ENCODE measurements at places on chromosomes 2 and 18.
A peak's percentile ranks its signal among the peaks of the same experiment; 100 is the strongest.

GRCh38 chr2:159998961-159999360 is 63.5 kb downstream of the PLA2R1 start:
- no peak for DNase-seq

DNA sequence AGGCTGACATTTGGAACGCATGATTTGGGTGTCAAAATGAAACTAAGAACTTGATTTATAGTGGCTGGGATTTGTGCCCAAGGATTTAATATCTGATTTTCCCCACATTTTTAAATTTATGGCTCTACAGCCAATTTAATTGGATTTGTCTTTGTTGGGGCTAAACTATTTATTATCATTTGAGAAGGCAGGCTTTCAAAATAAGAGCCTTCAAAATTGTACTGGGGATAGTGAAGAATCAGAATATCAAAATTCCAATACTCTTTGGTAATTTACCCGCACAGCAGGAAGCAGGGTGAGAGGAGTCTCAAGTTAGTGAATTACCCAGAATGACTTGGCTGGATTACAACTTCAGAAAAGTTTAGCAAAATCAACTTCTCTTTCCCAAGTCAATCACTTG is 278.1 kb downstream of the LRATD1 start:
- no peak for DNase-seq

GRCh38 chr2:161999321-161999720 is 74.7 kb downstream of the DPP4 start:
- no peak for DNase-seq

- no peak for DNase-seq
Observed at GRCh38 chr2:126482582-126483464, 173.1 kb upstream of the GYPC start.

DNA sequence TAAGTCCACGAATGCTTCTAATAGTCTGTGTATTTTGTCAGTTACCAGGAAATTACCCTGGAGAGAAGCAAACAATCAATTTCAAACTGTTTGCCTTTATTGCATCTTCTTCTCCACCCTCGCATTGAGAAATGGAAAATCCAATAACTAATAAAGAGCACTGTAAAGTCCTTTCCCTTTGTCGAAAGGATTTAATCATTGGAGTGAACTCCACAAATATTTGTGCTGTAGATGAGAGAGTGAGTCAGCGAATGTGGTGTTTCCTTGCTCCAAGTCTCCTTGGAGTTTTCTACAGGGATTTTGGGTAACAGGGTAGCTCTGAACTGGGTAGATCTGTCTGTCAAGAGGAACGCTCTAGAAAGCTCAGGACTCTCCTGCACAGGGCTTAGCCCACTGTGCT is 240.2 kb downstream of the KCNS3 start:
- no peak for DNase-seq

DNA sequence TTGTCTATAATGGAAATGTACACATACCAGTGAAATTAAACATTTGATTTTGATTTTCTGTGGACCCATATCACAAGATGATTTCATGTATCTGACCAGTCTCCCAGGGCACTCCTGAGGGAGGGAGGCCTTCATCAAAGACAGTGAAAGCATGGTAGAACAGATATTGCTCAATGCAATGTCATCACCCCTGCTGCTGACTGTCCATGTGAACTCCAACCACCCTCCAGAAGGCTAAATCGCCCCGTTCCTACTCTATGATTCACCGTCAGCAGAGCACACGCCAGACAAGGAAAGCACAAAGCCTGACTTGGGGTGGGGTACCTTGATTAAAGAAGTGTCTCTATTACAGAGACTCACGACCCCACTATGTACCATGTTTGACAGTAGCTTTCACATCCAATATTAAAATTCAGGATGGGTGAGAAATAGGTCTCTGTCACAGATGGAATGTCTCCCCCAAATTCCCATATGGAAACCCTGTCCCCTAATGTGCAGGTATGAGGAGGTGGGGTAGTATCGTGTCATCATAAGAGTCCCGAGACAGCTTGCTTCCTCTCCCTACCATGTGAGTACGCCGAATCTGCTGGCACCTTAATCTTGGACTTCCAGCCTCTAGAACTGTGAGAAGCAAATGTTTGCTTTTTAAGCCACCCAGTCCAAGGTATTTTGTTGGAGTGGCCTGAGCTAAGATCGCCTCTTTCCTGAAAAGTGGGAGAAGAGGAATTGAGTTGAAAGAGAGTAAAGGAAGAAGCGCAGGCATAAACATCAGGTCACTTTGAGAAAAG is 42.4 kb downstream of the CYB5A start:
- no peak for DNase-seq

DNA sequence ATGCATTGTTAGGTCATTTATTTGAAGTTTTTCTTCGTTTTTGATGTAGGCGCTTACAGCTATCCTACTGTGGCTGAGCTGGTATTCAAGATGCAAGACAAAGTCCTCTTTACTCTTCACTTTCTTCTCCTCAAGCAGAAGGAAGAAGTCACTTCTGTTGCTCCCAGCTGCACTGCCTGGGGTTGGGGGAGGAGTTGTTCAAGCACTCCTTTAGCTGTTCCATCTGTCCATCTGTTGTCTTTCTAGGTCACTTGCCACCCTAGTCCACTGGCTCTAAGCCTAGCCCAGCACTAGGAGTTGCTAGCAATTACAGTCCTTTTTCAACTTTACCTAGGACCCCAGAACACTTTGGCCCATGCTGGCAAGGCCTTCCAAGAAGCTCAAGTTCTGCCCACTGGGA is 200.6 kb upstream of the RBMS1 start:
- DNase-seq = no peak

DNA sequence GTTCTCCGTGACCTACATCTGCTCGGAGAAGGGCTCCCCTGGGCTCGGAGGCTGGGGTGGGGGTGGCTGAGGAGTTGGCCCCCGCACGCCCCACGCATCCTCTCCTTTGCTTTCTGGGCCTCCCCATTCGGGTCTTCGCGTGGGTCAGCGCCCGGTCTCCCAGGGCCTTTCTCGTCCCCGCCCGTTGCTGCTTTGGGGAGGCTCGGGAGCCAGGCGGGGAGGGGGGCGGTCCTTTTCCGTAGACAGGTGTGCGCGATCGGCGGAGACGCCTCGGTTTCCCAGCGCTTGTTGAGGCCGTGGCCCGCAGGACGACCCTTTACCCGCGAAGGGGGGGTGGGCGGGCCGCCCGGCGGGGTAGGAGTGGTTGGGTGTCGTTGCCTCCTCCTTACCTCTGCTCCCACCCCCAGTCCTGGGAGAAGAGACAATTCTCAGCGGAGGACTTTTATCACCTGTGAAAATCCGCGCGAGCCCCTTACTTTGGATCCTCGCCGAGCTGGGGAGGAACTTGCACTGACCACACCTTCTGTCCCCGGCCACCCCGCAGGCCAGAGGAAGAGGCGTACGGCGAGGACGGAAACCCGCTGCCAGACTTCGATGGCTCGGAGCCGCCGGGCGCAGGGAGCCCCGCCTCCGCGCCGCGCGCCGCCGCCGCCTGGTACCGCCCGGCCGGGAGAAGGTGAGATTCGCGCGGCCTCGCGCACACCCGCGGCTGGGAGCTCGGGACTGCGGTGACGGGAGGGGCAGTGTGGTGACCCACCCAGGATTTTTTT is 2.6 kb downstream of the ADCYAP1 start:
- DNase-seq = no peak

DNA sequence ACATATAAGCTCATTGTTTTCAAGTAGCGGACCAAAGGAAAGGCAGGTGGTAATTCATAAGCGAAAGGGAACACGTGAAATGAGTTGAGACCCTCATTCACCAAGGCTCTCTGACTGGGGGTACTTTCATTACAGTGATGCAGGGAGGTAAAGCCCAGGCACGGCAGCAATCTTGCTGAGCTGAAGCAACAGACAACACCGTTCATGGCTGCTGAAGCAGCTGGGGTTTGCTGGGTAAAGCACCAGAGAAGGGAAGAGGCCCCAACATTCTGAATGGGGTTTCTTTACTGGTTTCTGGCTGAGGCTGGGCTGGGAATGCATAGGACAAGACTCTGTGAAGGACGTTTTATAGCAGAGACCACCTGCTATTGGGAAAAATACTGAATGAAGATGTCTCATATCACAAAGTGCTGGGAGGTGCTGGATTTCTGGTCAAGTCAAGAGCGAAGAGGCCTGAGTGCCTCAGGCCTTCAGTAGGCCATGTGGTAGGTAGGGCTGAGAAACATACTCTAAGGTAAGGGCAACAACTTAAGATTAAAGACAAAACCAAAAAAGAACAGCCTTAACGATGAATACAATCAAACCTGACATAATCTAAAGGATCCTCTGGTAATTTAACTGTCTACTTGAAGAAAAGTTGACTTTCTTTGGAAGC is 324.7 kb upstream of the PIK3C3 start:
- no peak for DNase-seq

DNA sequence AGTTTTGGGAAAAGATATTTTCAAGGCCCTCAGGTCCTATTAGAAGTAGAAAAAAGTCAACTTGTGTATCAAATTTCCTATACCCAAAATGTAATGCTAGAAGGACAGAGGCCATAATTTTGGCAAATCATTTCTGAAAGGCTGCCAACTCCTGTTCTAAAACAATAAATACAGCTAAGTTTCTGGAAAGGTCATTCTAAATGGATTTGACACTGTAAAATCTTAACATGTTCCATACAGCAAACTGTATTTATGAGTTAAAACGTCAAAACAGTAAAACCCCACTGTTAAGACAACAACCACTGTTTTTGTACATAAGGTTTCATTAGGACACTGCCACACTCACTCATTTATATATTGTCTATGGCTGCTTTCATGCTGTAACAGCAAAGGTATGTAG is 9.7 kb downstream of the FAM98A start:
- DNase-seq = no peak

- DNase-seq = no peak
Observed at GRCh38 chr18:35413163-35413511, 36.0 kb upstream of the ZNF396 start.

DNA sequence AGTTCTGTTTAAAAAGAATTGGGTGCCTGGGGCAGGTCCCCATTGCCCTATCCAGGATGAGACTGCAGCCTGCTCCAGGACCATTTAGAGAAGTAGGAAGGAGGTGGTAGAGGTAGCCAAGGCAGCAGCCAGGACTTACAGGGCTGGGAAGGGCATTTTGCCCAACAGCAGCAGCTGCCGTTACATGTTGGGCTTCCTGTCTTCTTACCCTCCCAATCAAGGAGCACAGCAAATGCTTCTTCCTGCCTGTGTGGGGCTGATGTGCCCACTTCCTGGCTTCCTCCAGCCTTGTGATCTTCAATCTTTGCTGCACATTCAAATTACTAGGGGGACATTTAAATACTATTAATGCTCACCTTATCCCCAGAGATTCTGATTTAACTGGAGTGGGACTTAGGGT is 112.0 kb downstream of the QPCT start:
- peak; percentile 5 for DNase-seq

DNA sequence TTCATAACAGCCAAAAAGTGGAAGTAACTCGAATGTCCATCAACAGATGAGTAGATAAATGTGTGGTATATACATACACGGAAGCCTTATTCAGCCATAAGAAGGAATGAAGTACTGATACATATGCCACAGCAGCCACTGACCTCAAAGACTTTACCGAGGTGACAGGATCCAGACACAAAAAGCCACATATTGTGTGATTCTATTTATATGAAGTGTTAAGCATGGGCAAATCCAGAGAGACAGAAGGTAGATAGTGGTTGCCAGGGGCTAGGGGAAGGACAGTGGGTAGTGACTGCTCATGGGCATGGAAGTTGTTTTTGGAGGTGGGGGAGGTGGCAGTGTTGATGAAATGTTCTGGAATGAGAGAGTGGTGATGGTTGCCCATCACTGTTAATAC is 33.9 kb downstream of the ZAP70 start:
- DNase-seq = no peak

DNA sequence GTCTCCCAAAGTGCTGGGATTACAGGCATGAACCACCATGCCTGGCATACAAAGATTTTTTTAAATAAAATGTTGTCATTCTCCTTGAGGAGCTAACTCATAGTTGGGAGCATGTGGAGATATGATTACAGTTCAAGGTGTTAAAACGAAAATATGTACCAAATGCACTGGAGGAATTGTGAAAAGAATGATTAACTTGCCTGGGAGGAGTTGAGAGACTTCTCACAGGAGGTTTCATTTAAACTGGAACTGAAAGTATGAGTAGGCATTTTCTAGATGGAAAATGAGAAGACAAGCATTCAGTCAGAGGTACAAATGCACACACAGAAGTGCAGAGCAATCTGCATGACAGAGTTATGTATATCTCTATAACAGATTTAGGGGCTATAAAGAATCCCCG is 126.6 kb upstream of the PDE1A start:
- no peak for DNase-seq

- no peak for DNase-seq
Observed at GRCh38 chr2:1590596-1591460, 153.5 kb downstream of the PXDN start.

DNA sequence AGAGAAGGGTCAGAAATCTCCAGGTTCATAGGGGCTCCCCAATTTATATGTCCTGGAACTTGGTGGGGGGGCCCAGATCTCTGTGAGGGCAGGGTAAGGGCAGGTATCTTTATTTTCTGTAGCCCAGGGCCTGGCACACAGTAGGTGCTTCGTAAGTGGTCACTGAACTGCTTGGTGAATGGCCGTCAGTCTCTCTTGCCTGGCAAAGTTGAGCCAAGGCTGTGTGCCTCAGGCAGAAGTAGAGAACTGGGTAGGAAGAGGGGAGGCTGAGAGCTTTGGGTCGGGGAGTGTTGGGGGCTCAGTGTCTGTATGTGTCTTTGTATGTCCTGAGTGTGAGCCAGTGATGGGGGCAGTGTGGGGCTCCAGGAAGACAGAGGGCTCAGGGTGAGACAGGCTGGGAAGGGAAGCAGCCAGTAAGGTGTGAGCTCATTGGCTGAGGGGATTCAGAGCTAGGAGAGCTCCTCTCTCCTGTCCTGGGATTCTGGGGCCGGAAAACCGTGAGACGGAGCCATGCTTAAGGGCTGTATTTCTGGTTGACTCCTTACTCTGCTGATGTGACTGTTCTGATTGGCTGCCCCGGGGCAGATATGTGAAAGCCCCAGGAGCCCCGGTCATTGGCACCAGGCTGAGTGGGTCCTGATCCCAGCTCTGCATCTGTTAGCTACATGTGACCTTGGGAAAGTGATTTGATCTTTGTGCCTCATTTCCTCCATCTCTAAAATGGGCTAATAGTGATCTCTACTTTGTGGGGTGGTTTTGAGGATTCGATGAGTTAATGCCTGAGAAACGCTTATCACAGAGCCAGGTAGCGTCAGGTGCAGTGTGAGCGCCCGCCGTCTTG is 30.3 kb downstream of the STEAP3 start:
- DNase-seq = no peak

GRCh38 chr2:98037666-98038336 is 42.1 kb upstream of the TMEM131 start:
- no peak for DNase-seq

DNA sequence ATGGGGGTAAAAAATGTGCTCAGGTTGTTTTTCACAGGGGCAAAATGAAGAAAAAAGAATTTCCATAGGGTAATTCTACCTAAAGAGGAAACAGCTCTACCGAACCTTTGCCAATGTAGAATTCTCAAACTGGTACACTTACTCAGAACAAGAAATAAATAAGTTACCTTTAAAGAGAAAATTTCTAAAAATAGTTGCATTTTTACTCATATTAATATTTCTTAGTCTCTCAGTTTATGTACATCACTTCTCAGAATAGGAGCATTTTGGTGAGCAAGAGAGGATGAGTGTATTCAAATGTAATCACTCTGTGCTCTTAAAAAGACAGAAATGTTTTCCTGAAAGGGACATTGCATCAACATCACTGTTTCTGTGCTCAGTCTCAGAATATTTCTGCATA is 574.7 kb upstream of the SLC8A1 start:
- DNase-seq = no peak

GRCh38 chr2:222292149-222293134 is 6.4 kb downstream of the PAX3 start:
- DNase-seq = no peak

GRCh38 chr2:140014204-140014546 is 1234.0 kb upstream of the NXPH2 start:
- no peak for DNase-seq
